IMR-90 (cell line): ENCODE measurements at places on chromosomes 16 and 17.

- peak; percentile 10 for DNase-seq
Observed at GRCh38 chr17:72967977-72968585, 124.4 kb downstream of the SLC39A11 start.

DNA sequence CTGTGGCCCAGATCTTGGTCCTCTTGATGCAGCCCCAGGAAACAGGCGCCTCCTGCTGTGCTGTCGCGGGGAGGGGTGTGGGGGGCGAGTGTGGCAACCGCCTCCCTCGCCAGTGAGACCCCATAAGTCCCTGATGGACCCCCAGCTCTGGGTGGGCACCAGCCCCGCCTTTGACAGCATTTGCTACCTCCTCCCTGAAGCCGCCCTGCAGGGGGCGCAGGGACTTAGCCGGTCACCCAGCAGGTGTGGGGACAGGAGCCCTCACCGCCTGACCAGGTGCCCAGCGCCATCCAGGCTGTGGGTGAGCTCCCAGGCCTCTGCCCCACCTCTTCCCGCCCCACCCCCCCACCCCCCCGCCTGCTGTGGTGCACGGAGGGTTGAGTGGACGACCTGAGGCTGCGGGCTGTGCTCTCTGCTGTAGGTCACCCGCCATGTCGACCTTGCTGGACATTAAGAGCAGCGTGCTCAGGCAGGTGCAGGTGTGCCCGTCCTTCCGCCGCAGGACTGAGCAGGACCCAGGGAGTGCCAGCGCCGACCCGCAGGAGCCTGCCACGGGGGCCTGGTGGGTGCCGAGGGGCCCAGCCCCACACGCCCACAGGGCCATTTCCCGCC, 4.8 kb downstream of the BAIAP3 start:
- DNase-seq, result no peak

DNA sequence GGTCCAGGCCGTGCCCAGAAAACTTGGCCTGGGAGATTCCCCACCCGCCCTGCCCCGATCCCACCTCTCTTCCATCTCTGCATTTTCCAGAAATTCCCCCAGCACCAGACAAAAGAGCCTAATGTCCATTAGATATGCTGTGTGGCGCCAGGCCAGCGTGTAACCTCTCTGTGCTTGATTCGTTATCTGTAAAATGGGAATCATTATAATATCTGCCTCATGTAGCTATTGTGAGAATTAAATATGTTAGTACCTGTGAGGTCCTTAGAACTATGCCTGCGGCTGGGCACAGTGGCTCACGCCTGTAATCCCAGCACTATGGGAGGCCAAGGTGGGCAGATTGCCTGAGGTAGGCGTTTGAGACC, 33.6 kb upstream of the IL21R start:
- DNase-seq, result no peak

- no peak for DNase-seq
Observed at GRCh38 chr16:2145843-2146242, 2.6 kb upstream of the RAB26 start.

- DNase-seq, result no peak
Observed at GRCh38 chr16:84531671-84532111, 27.2 kb upstream of the MEAK7 start.

DNA sequence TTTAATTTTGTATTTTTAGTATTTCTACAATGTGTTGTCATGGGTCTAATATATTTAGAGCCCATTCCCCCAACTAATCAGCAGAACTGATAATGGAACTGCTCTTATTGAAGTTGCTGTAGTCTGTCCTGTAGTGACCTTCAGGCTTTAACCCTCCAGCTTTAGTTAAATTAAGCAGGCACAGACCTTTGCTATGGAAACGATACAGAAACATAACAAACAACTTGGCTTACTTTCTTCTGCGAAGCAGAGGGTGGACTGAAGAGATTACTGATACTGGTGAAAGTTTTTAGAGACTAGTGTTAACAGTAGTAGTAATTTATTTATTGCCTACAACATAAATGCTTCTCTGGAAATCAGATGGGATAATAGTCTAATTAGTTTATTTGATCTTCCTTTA, 61.4 kb downstream of the NFATC3 start:
- DNase-seq, result peak; percentile 60

GRCh38 chr16:80968386-80969113, 38.1 kb downstream of the CMC2 start:
- DNase-seq, result peak; percentile 68

GRCh38 chr17:5708344-5708743, 124.0 kb upstream of the NLRP1 start:
- DNase-seq, result no peak

GRCh38 chr16:11792410-11793241, 4.4 kb downstream of the ZC3H7A start:
- no peak for DNase-seq

DNA sequence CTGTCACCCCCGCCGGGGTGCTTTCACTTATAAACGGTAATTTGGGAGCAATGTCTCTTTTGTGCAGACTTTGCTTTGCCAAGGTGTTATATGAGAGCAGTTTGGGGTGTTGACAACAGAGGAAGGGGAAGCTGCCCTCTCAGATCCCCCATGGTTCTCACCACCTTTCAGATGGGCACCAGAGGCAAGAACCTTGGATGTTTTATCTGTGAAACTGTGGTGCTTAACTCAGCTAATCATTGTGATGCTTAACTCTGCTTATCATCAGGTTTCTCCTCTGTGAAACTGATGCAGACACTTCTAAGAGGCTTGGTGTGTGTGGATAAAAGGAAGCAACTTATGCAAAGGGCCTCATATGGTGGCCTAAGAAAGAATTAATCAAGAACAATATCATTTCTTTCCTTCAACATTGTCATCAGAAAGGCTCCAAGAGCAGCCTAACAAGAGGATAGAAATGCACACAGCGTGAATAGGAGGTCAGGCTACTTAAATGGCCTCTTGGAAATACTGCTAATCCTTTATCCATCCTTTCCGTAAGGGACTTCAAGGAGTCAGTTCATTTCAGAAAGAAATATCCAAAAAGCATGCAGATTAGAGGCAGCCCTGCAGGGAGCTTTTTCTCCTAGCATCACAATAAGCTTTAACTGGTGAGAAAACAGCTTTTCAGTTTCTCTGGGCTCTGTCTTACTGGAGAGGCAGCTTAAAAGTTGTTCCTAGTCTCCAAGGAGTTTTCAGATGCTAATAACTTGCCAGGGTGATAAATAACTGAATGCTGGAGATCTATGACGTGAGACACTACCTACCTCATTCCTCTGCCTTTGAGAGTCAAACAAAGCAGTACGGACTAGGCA, 55.1 kb upstream of the CLEC3A start:
- DNase-seq, result no peak

- DNase-seq, result no peak
Observed at GRCh38 chr16:12739738-12740137, 63.9 kb downstream of the CPPED1 start.

GRCh38 chr16:49854796-49855203, 1.1 kb downstream of the ZNF423 start:
- no peak for DNase-seq

DNA sequence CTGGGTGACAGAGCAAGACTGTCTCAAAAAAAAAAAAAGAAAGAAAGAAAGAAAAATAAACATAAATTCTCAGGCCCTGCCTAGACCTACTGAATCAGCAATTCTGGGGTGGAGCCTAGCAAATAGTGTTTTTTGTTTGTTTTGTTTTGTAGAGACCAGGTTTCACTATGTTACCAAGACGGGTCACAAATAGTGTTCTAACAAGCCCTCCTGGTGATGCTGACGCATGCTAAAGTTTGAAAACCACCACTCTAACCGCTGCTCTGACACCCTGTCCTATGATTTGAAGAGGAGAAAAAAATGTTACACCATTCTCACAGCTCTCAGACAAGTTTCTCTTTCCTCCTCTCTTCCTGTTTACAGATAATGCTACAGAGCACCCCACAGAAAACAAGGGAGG, 1.5 kb downstream of the MRPL10 start:
- DNase-seq, result no peak

- DNase-seq, result no peak
Observed at GRCh38 chr16:2968368-2968737, 795 bp upstream of the PAQR4 start.

DNA sequence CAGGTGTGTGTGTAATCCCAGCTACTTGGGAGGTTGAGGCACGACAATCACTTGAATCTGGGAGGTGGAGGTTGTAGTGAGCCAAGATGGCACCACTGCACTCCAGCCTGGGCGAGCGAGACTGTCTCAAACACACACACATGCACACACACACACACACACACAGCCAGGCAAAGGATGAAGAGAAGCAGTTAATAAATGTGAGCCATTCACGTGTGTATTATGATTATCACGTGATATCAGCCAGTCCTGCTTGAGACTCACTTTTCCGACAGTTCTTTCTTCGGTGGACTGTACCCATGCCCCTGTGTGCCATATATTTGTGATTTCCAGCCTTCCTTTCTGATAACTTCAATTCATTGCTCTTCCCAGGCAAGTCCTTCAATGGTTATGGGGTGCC, 119.3 kb downstream of the PRKCB start:
- no peak for DNase-seq

DNA sequence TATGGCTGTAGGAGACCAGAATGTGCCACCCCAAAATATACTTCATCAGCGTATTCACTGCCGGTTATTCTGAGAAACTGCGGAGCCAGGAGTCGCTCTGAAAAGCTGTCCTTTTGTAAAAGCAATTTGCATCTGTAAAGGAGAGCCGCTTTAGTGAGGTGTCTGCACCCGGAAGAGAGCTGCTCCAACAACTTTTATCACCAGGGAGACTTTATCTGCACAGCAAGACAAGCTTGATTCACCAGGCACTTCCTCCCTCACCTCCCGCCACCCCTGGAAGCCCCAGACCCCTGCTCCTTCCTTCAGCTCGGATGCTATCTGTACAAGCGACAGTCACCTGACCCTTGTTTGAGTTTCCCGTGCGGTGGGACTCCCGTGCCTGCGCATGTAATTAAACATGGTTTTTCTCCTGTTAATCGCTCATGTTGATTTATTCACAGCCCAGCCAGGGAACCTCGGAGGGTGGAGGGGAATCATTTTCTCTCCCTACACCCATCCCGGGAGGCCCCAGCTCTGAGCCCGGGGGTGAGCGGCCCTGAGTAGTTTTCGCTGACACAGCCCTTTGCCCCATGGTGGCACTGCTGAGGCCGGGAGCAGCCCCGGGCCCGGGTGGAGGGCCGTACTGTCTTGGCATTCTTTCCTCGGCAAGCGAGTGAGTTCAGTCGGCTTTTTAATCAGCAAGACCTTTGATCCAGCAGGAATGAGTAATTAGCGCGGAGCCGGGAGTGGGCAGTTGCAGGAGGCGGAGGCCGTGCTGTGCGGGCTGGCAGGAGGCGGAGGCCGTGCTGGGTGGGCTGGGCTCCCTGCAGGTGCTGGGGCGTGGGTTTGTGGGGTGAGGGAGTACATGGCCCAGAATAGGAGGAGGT, 222.7 kb upstream of the CIBAR2 start:
- no peak for DNase-seq

GRCh38 chr16:84387021-84387420, 18.7 kb downstream of the ATP2C2 start:
- no peak for DNase-seq

DNA sequence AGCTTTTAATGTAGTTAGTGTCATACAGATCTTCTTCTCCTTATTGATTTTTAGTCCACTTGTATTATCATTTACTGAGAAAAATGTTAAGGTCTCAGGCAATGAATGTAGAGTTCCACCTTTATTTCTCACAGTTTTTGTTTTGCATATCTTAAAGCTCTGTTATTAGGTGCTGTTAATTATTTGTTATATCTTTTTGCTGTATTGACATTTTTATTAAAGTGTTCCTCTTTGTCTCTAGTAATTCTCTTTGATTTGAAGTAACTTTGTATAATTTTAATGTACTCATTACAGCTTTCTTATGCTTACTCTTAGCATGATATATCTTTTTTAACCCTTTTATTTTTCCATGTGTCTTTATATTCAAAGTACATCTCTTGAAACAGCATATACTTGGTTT, 22.4 kb upstream of the USP43 start:
- no peak for DNase-seq
